ENCODE measurements at places on chromosomes 2 and 18.

DNA sequence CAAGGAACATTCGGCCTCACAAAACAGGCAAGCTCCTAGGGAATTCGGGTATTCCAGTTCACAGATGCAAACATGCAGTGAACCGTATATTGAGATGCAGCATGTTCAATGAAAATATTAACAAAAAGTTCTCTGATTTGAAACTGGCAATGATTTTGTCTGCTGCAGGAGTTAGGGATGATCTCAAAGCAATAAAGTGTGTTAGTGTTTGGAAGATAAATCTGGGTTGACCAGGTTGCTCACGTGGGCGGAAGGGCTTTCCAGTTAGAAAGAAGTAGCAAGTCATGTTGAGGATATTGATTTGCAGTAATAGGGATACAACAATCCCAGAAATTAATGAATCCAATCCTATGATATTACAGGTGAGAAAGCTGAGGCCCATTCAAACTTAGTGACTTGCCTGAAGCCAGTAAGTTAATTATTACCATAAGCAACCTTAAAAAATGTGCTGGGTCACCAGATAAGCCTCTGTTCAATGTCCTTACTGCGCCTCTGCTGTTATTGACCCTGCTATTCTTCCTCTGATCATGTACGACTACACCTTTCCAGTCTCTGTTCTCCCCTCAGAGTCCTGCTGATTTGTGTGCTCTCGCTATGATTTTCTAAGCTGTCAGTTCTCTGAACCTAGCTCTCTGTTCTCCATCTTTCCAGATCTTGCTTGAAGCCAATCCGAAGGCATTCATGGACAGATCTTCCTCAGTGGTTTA lies 370.8 kb downstream of the DSEL start:
- DNase-seq, result no peak

- DNase-seq, result no peak
These were observed 945.0 kb upstream of the CRIM1 start for GRCh38 chr2:35410431-35411061.

GRCh38 chr2:46387292-46387691 lies 90.1 kb downstream of the EPAS1 start:
- peak; percentile 24 for DNase-seq

GRCh38 chr2:174568425-174568824 lies 29.2 kb downstream of the WIPF1 start:
- DNase-seq, result peak; percentile 20

GRCh38 chr2:187566712-187567111 lies 12.5 kb upstream of the TFPI start:
- DNase-seq, result no peak
